ENCODE measurements at places on chromosomes 1 and 21.

GRCh38 chr21:35011681-35012080 lies 37.4 kb downstream of the RUNX1 start:
- no peak for DNase-seq

DNA sequence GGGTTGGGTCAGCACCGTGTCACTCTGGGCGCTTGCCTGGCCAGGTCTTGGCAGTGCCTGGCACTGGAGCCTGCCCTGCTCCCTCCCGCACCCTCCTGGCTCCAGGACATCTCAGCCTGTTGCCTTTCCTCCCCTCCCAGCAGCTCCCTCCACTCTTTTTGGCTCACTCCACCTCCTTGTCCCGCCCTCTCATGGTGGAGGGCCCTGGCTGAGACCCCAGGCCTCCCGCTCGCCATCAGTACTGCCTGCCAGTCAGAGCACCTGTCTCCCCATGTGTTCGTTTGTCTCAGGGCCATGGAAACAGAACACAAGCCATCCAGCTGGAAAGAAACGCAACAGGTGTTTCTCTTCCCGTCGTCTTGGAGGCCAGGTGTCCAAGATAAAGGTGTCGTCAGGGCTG lies 61.0 kb downstream of the B3GALT5 start:
- no peak for DNase-seq

DNA sequence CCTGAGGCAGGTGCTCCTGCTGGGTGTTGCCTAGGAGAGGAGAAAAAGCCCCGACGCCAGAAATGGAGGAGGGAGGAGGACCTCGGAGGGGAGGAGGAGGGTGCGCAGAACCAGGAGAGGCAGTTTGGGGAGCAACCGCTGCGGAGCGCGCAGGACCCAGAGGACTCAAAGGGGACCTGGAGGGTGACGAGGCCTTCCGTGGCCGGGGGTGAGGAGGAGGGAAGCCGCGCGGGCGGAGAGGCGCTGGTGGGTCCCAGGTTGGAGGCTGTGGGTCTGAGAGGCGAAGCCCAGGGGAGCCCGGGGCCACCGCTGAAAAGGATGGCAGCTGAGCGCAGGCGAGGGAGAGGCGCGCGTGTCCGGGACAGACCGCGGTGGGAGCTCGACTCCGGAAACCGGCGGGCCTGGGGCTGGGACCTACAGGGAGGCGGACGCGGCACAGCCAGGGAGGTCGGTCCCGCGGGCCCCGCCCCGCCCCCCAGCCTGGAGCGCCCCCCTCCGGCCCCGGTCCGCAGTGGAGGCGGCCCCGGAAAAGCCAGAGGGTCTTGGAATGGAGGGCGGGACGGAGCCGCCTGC lies 15.1 kb downstream of the RNF223 start:
- DNase-seq = no peak

GRCh38 chr21:35953597-35953996 lies 106.7 kb downstream of the SETD4 start:
- DNase-seq = no peak

- DNase-seq = no peak
These were observed 80.5 kb downstream of the PRKAB2 start for GRCh38 chr1:147091801-147092200.
